Choroid plexus epithelial cell (primary cell): ENCODE measurements at places on chromosomes 11 and 22.

DNA sequence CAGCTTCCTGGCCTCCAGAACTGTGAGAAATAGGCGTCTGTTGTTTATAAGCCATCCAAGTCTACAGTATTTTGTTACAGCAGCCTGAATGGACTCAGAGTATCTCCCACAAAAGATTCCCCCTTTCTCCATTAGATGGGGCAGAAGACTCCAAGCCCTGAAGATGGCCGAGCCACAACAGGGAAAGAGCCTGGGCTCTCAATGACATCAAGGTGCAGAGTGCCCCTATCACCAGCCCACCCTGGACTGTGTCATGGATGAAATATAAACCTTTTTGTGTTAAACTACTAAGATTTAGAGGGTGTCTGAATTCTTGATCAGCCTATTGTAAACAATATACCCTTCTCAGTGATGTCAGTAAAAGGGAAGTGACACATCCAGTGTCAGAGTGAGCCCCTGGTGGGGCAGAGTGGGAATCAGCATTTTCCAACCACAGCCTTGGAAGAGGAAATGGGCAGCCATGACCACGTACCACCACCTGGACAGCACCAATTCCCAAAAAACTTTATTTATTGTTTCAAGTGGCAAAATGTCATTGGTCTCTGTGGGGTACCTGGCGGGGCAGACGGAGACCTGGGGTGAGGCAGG is 25.5 kb downstream of the TNKS1BP1 start:
- no peak for DNase-seq

- DNase-seq, result no peak
Observed at GRCh38 chr22:48805516-48805915, 1022.2 kb downstream of the BRD1 start.

- DNase-seq, result peak; percentile 28
Observed at GRCh38 chr22:11627436-11627797, 3900.6 kb upstream of the OR11H1 start.

GRCh38 chr11:118870396-118871343 is 13.0 kb upstream of the CXCR5 start:
- DNase-seq, result peak; percentile 68

DNA sequence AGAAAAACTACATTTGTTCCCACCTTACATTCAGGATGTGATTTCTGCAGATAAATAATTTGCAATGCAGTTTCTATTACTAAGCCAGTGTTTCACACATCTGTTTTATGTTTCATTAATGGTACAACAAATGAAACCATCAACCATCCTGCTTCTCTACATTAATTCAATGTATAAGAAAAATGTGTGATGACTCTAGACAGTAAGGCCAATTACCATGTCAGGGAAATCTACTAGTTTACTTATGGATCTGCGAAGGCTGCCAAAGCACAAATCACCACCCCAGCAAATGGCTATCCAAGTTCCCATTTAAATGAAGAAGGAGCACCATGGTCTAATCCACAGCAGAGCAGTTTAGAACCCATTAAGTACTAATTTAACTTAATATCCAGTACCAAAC is 50.1 kb upstream of the NCAM1 start:
- no peak for DNase-seq

DNA sequence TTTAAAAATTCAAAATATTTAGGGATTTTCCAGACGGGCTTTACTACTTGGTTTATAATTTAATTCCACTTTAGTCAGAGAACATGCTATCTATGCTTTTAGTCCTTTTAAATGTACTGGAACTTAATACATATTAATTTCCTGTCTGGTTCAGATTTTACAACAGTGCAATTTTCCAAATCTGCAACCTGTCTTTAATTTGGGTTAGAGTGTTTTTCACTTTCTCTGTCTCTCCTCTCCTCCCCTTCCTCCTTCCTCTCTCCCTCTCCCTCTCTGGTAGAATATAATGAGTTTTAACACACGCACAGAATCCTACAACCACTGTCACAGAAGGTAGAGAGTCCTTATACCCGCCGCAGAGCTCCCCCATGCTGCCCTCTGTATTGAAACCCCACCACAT is 950.7 kb downstream of the BRD1 start:
- DNase-seq, result no peak

- DNase-seq, result no peak
Observed at GRCh38 chr11:116502641-116503061, 270.1 kb downstream of the BUD13 start.

- no peak for DNase-seq
Observed at GRCh38 chr11:72012091-72012630, 13.5 kb downstream of the IL18BP start.

GRCh38 chr22:36022162-36022561 is 6.5 kb downstream of the RBFOX2 start:
- DNase-seq, result peak; percentile 80

- no peak for DNase-seq
Observed at GRCh38 chr11:134939031-134939430, 527.0 kb upstream of the B3GAT1 start.

DNA sequence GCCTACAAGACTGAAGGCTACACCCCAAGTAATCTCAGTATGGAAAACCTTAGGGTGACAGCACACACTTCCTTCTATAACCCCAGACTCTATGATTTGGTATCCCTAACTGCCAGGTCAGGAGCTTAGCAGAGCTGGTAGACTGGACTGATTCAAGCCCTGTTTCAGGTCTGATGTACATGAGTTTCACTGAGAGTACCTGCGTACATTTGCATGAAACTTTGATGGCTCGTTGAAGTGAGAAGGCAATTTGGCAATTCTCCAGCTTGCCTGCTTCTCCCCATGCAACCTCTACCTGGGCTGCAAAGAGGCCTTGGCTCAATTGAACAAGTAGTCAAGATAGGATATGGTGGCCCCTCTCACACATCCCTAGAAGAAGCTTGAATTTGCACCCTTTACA is 10.2 kb downstream of the FIBIN start:
- no peak for DNase-seq

DNA sequence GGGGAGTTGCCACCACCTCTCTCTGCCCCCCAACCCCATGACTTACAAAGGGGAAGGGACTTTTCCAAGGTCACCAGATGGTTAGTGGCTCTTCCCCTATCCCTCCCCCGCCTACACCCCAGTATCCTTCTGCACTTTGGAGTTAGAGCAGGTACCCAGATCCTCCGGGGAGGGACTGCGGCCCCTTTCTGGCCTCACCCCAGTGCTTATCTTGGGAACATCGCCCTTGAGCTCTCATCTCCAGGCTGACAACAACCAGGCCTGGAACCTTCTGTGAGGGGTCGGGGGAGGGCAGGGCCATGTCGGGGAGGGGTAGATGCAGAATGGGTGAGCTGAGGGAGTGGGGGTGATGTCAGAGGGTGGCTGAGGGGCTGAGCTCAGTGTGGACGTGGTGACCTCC is 7.5 kb upstream of the NAALADL1 start:
- DNase-seq, result no peak

DNA sequence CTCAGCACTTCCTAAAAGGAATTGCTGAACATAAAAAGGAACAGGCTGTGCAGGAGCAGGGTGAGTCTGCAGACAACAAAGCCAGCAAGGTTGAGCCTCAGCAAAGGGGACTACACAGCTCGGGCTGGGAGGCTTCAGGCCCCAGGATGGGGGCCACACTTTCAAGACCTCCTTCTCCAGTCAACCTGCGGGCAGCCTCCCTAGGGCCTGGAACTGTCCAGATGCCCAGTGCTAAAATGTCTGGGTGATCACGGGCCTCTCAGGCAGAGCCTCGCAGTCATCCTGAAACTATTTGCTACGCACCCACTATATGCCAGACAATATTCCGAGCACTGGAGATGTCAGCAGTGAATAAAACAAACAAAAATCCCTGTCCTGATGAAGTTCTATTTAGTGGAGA is 3.9 kb upstream of the NEFH start:
- DNase-seq, result no peak

DNA sequence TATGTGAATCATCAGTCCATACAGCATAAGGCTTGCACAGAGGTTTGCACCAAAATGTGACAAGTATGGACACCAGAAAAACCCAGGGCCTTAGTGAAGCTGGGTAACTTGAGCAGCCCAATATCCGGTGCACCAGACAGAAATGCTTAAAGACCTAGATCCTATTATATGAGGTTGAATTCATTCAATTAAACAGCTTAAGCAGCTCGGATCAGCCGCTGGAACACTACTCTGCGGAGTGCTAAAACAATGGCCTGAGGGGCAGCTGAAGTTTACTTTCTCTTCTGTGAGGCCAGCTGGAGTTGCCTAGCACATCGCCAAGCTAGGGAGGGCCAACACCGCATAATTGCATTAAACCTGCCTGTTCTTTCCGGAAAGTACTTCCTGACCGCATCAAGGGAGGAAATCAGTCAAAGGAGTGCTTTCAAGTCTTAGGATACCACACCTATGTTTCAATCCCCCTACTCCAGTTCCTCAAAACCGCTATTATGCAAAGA is 17.0 kb upstream of the FAM181B start:
- DNase-seq, result no peak

GRCh38 chr11:73982595-73982989 is at the start of gene UCP2:
UCP2 (minus strand) TSS chr11:73982843; CDS start chr11:73978378, 4,465 bp downstream.
- DNase-seq, result peak; percentile 82

DNA sequence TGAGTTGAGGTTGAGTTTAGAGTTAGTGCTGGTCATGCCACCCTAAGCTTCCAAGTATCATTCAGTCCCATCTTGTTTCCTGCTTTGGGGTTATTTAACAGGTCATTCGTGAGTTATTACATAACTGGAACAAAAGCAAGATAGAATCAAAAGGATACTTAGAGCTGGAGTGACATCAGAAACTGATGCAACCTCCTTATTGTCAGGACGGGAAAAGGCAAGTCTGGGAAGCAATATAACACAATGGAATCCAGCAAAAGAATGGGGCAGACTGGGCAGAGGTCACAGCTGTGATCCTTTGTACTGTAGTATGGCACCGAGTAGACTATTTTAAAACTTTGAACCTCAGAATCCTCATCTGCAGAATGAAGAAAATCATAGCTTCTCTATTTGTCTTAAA is 4.4 kb upstream of the PRSS23 start:
- peak; percentile 37 for DNase-seq

GRCh38 chr11:83105168-83105567 is 33.5 kb upstream of the RAB30 start:
- no peak for DNase-seq

GRCh38 chr22:19287076-19287707 is 4.3 kb downstream of the CLTCL1 start:
- peak; percentile 76 for DNase-seq

DNA sequence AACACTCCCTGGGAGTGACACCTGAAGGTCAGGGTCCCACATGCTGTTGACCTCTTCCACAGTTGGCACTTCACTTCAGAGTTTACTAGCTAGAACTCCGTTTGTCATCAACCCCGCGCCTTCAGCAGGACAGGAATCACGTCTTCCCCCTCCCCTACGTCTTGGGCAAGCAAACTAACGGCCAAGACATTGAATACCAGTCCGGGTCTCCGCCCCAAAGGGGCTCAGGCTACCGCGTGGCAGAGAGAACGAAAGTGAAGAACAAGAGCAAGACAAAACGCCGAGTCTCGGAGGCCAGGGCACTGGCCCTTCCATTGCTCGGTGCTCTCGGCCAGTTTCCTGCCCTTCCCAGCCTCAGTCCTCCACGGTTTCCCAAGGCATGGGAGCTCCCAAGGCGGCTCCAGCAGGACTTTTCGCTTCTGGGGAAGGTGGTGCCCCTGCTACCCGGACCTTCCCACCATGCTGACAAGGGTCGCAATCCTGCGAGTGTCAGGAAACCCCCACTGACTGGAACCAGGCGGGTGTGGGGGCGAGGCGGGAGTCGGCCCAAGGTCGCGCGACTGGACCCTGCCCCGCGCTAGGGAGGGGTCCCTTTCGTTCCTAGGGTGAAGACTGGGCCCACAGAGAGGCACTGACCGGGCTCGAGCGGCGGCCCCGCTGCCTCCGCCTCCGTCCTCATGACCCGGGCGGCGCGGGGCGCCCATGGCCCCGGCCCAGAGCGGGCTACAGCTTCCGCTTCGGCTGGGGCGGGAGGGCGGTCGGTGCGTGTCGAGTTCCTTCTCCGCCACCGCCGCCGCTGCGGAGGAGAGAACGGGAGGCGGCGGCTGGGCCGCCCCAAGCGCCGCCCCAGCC is at the start of gene GUCD1:
TSS of gene GUCD1 (minus strand) at position 826 of the 852 bp plus-strand sequence. CDS start at position 679, 147 bp downstream.
- DNase-seq, result peak; percentile 51

DNA sequence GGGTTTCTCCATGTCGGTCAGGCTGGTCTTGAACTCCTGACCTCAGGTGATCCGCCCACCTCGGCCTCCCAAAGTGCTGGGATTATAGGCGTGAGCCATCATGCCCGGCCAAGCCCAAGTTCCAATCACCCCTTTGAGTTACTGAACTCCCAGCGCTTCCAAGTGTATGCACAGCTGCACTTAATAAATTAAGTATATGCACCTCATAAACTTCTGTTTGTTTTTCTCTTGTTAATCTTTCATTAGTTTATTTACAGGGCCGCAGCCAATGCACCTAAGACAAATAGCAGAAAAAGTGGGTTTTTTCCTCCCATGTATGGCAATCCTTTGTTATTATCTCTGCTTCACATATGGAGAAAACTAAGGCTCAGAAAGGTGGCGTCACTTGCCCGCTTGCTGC is 21.3 kb downstream of the SYN3 start:
- no peak for DNase-seq

GRCh38 chr11:32333320-32333991 is 101.9 kb downstream of the WT1 start:
- peak; percentile 71 for DNase-seq

- no peak for DNase-seq
Observed at GRCh38 chr11:123116486-123116885, 54.5 kb upstream of the HSPA8 start.

DNA sequence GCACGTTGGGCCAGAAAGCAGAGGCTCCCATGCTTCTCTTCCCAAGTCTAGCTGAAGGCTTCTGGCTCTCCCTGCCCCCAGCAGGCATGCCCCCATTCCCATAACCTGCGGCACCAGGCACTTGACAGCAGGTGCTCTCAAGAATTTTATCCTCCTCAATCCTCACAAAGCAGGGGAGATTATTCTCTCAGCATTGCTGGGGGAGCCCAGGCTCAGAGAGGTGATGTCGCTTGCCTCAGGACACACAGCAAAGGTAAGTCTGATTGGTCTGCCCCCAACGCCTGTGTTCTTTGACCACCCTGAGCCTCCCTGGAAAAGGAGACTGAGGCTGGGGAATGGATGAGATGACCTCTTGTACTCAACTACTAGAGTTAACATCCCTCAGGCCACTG is 4.8 kb downstream of the TST start:
- DNase-seq, result no peak

- DNase-seq, result no peak
Observed at GRCh38 chr11:13242564-13242963, 35.0 kb upstream of the BMAL1 start.

- no peak for DNase-seq
Observed at GRCh38 chr11:24124876-24125275, 372.0 kb upstream of the LUZP2 start.

DNA sequence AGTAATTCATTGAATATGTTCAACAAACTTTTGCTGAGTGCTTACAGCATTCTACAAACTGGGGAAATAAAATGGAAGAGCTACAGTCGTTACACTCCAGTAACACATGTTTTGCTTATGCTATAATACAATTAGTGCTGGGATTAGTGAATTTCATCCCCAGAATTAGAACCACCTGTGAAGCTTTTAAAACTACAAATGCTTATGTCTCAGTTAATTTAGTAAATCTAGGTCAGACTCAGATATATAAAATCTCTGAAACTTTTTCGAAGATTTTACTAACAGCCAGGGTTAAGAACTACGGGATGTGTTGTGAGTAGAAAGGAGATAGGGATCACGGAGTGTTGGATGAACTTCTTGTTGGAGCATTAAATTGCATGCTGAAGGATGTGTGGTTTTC is 33.7 kb upstream of the EED start:
- no peak for DNase-seq
